Effector memory CD4-positive, alpha-beta T cell (primary cell): ENCODE measurements at places on chromosomes 1 and 21.

DNA sequence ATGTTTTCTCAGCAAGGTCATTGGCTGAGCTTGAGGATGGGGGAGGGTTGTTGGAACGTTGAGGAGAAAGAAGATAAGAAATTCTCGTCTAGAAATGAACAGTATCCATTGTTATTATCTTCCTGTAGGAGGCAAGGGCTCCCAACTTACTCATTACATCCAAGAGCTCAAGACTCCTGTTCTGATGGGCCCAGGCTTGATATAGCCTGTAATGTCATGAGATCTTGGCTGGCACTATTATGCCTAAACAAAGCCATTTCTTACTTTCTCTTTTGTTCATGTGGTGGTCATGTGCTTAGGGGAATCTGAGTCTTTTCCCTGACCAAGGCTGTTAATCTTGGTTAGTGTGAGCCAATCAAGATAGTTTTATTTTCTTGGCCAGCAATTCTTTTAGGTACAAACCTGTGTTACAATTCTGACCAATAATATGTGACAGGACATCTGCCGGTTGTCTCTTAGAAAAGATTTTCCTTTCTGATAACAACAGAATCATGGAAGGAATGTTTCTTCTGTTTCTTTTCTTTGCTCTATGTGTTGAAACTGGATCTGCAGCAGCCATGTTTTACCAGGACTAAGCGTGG is 15.2 kb upstream of the IGSF3 start:
- H3K27me3 ChIP-seq = no peaks in the 10 kb centered on the region
- no peak overlapping the region for H3K4me3 ChIP-seq
- no peaks in the 10 kb centered on the region for H3K4me1 ChIP-seq
- DNase-seq = no peak
- H3K36me3 ChIP-seq = no peaks in the 10 kb centered on the region
- H3K27ac ChIP-seq = no peak overlapping the region

GRCh38 chr1:160009801-160010200 is 22.0 kb downstream of the PIGM start:
- no peak overlapping the region for H3K27ac ChIP-seq
- H3K4me1 ChIP-seq = no peaks in the 10 kb centered on the region
- no peak for DNase-seq
- H3K4me3 ChIP-seq = no peak overlapping the region
- no peaks in the 10 kb centered on the region for H3K27me3 ChIP-seq

DNA sequence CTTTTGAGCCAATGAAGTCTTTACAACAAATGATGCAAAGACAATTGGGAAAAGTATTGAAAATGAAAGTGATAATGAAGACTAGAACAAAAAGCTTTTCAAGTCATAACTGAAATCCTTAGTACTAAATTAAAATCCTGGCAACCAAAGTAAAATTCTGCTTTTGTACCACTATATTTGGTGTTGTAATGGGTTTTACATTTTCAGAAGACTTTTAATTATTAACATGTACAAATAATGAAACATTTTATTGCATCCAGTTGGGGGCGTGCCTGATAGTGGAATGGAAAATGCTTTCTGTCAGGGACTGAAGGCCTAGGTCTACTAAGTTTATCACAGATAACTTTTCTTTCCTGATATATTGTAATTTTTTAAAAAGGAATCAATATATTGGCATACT is 89.4 kb downstream of the SDCCAG8 start:
- H3K27me3 ChIP-seq = no peaks in the 10 kb centered on the region
- no peak overlapping the region for H3K4me3 ChIP-seq
- DNase-seq = no peak
- H3K4me1 ChIP-seq = no peaks in the 10 kb centered on the region

- no peak for DNase-seq
- no peak overlapping the region for H3K4me3 ChIP-seq
- H3K27ac ChIP-seq = no peak overlapping the region
- H3K36me3 ChIP-seq = no peaks in the 10 kb centered on the region
- H3K4me1 ChIP-seq = no peaks in the 10 kb centered on the region
- no peaks in the 10 kb centered on the region for H3K27me3 ChIP-seq
These were observed 25.8 kb upstream of the BCAS2 start for GRCh38 chr1:114607223-114607622.

GRCh38 chr1:150009604-150010392 is 728 bp downstream of the OTUD7B start:
- H3K36me3 ChIP-seq = no peaks in the 10 kb centered on the region
- no peak for DNase-seq
- peak overlapping the region; percentile 59 for H3K27ac ChIP-seq
- peak overlapping the region; percentile 96 for H3K4me3 ChIP-seq

- no peaks in the 10 kb centered on the region for H3K4me1 ChIP-seq
- no peak for DNase-seq
- H3K36me3 ChIP-seq = no peaks in the 10 kb centered on the region
- H3K27ac ChIP-seq = no peak overlapping the region
- H3K4me3 ChIP-seq = no peak overlapping the region
These were observed 112.6 kb downstream of the PLD5 start for GRCh38 chr1:242411901-242412300.

- no peak overlapping the region for H3K27ac ChIP-seq
- DNase-seq = no peak
- peaks cover 13% of the 10 kb centered on the region for H3K27me3 ChIP-seq
- no peaks in the 10 kb centered on the region for H3K4me1 ChIP-seq
These were observed 82.7 kb downstream of the TAS1R2 start for GRCh38 chr1:18776777-18777176.

- no peak overlapping the region for H3K4me3 ChIP-seq
- DNase-seq = no peak
- no peaks in the 10 kb centered on the region for H3K4me1 ChIP-seq
- no peaks in the 10 kb centered on the region for H3K36me3 ChIP-seq
- H3K27ac ChIP-seq = no peak overlapping the region
These were observed 15.1 kb downstream of the SGIP1 start for GRCh38 chr1:66549017-66549416.

- DNase-seq = no peak
- H3K36me3 ChIP-seq = no peaks in the 10 kb centered on the region
- peaks cover 70% of the 10 kb centered on the region for H3K4me1 ChIP-seq
- no peaks in the 10 kb centered on the region for H3K27me3 ChIP-seq
These were observed 2.7 kb downstream of the ZBTB7B start for GRCh38 chr1:155005076-155006011.

- no peaks in the 10 kb centered on the region for H3K4me1 ChIP-seq
- H3K36me3 ChIP-seq = peaks cover 3% of the 10 kb centered on the region
- H3K27me3 ChIP-seq = no peaks in the 10 kb centered on the region
- H3K27ac ChIP-seq = no peak overlapping the region
- no peak for DNase-seq
- H3K4me3 ChIP-seq = no peak overlapping the region
These were observed 55.8 kb upstream of the SELENON start for GRCh38 chr1:25744140-25744581.
